ENCODE measurements at places on chromosomes 12 and 14. TPM values are rescaled to one million over a fixed set of nuclear protein-coding genes. Genes with fewer than 3 reads are reported as not detected.

GRCh38 chr12:50351120-50352043 is 45.0 kb downstream of the FAM186A start:
- no peaks in the 10 kb centered on the region for H3K27me3 ChIP-seq
- H3K27ac ChIP-seq, result no peak overlapping the region
- no peaks in the 10 kb centered on the region for H3K36me3 ChIP-seq
- DNase-seq, result no peak
- no peaks in the 10 kb centered on the region for H3K4me1 ChIP-seq

- no peaks in the 10 kb centered on the region for H3K4me1 ChIP-seq
- DNase-seq, result no peak
- H3K36me3 ChIP-seq, result no peaks in the 10 kb centered on the region
- H3K4me3 ChIP-seq, result no peak overlapping the region
- no peaks in the 10 kb centered on the region for H3K27me3 ChIP-seq
Measured at GRCh38 chr12:122348505-122348904, 74.0 kb downstream of the CLIP1 start.

DNA sequence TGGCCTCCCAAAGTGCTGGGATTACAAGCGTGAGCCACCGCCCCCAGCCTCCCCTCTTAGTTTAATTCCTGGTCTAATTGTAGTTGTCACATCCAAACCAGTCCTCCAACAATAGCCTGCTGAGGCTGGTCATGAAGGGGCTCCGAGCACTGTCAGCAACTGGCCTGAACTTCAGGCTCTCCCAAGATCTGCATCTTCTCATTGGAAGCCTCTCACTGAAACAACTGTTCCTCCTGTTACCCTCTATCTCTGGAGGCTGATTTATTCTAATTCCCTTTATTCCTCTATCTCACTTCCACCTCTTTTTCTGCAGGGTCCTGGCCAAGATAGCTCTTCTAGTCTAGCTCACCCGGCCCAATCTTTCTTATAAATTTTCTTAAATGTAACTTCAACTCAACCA is 89.4 kb downstream of the DUSP16 start:
- H3K27me3 ChIP-seq, result no peaks in the 10 kb centered on the region
- H3K4me3 ChIP-seq, result no peak overlapping the region
- no peak for DNase-seq
- H3K36me3 ChIP-seq, result no peaks in the 10 kb centered on the region
- no peak overlapping the region for H3K27ac ChIP-seq

DNA sequence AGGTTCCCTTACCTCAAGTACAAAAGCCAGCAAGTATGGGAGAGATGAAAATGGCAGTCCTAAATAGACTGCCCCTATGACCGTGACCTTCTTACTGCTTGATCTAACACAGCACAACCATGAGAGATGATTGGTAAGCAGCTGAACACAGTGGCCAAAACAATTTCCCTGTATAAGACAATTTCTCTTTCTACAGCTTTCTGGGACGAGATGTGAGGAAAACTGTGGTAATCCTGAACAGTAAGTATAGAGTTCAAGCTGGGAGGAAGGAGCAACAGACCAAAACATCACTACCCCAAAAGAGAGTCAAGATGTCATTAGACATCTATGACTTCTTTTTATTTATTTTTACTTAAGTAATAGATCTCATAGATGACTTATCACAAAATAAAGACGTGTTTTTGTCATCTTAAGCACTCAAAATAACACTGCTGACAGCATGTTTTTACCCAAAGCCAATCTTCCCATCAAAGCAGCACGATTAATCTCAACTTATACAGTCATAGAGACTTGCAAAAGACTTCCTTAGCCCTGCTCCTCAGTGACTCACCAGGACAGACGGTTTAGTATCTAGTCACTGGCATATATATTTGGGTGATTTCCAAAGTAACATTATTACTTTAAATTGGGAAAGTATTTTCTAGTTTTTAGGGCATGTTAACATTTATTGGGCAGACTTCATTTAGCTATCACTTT is 3.7 kb downstream of the TMEM52B start:
- no peaks in the 10 kb centered on the region for H3K27me3 ChIP-seq
- H3K4me3 ChIP-seq, result no peak overlapping the region
- H3K36me3 ChIP-seq, result no peaks in the 10 kb centered on the region
- DNase-seq, result no peak

- H3K36me3 ChIP-seq, result peaks cover 76% of the 10 kb centered on the region
- no peak overlapping the region for H3K4me3 ChIP-seq
- no peak for DNase-seq
Measured at GRCh38 chr14:52000019-52000582, 10.8 kb downstream of the RTRAF start.

DNA sequence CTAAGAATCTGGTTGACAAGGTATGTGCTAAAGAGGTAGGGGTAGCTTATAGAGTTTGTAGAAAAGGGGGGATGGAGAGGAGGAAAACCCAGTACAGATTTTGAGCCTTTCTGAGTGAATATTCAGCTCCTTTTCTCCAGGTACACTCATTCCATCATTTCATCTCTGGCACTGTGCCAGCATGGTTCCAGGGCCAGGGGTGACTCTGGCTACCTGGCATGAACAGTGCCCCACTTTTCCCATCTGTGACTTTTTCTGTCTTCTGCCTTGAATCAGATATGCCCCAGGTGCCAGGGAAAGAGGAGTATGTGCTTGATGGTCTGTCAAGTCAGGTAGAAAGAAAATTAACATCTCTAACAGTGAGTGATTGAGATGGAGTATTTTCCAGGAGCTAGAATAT is 175.7 kb downstream of the CACNA1C start:
- no peak overlapping the region for H3K27ac ChIP-seq
- no peaks in the 10 kb centered on the region for H3K36me3 ChIP-seq
- no peak for DNase-seq
- no peaks in the 10 kb centered on the region for H3K4me1 ChIP-seq
- H3K27me3 ChIP-seq, result no peaks in the 10 kb centered on the region
- no peak overlapping the region for H3K4me3 ChIP-seq

- DNase-seq, result peak; percentile 78
- H3K27me3 ChIP-seq, result peaks cover 92% of the 10 kb centered on the region
- no peak overlapping the region for H3K27ac ChIP-seq
Measured at GRCh38 chr14:69483765-69484443, 624 bp upstream of the PLEKHD1 start.

DNA sequence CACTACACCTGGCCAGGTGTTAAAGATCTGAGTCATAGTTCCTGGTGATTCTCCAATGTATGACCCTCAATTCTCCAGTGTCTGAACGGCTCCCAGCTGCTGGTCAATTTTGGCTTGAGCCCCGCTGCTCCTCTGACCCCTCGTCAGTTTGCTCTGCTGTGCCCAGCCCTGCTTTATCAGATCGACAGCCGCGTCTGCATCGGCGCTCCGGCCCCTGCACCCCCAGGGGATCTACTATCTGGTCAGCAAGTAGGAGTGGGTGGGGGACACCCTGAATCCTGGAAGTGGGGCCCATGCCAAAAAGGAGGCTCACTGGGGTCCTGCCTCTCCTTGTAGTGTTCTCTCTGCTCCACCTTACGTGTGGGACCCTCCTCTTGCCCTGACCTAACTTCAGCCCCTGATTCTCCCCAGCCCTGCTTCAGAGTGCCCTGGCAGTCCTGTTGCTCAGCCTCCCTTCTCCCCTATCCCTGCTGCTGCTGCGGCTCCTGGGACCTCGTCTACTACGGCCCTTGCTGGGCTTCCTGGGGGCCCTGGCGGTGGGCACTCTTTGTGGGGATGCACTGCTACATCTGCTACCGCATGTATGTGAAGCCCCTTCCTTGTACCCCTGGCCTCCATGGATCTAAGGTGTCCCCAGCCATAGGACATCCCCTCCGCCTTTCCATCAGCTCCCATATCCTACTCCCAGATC is 5.0 kb downstream of the SLC39A5 start:
- no peaks in the 10 kb centered on the region for H3K4me1 ChIP-seq
- no peak overlapping the region for H3K27ac ChIP-seq
- no peak for DNase-seq

GRCh38 chr12:92434607-92435025 is 268.2 kb upstream of the PLEKHG7 start:
- peaks cover 9% of the 10 kb centered on the region for H3K4me1 ChIP-seq
- no peaks in the 10 kb centered on the region for H3K36me3 ChIP-seq
- no peak overlapping the region for H3K4me3 ChIP-seq
- H3K27ac ChIP-seq, result no peak overlapping the region
- H3K27me3 ChIP-seq, result no peaks in the 10 kb centered on the region
- no peak for DNase-seq

GRCh38 chr14:61280526-61281185 is 482 bp downstream of the TMEM30B start:
- no peaks in the 10 kb centered on the region for H3K36me3 ChIP-seq
- H3K27me3 ChIP-seq, result peaks cover 68% of the 10 kb centered on the region
- no peaks in the 10 kb centered on the region for H3K4me1 ChIP-seq
- DNase-seq, result peak; percentile 61

DNA sequence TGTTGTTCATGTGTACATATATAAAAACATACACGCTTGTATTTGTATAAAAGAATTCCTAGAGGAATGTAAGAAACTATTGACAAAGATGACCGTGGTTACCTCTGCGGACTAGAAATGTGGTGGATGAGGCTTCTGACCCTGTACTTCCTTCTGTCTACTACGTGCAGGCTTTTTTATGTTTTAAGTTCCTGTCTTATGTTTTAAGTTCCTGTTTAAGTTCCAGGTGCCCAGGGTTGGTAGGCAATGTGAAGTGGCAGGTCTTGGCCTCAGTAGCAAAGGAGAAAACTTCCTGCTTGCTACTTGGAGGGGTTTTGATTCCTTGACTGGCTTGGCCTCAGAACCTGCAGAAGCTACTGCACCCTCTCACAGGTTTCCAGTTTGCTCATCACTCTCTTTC is 11.6 kb downstream of the POMT2 start:
- DNase-seq, result no peak
- H3K36me3 ChIP-seq, result no peaks in the 10 kb centered on the region
- H3K27me3 ChIP-seq, result no peaks in the 10 kb centered on the region
- no peak overlapping the region for H3K4me3 ChIP-seq

DNA sequence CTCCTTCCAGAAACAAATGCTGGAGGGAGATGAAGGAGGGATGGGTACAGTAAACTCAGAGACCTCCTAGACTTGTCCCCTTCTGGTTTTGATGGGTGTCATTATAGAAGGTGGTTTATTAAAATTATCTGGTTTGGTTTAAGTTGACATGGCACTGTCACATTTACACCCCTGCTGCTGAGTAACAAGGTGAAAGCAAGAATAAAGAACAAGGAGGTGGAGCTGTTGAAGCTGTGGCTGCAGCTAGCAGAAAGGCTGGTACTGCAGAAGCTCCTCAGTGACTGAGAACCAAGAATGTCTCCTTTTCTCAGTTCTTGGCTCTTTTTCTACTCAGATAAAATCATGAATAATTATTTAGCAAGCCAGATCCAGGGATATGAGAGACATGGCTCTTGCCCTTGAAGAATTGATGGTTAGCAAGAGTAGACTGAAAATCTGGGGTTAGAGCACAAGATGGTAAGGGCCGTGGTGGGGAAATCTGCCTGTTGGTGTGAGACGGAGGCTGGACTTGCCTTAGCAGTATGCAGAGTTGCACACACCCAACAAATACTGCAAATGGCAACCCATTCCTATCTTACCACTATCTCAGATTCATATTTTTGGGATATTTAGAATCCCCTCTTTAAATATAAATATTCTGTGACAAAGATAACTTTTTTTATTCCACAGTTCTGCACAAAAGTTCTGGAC is at the start of gene GZMH:
Gene GZMH, minus strand, starts transcription at position 31 of the 690 bp plus-strand sequence. CDS start 72 bp downstream, outside the sequence.
- H3K4me1 ChIP-seq, result no peaks in the 10 kb centered on the region
- no peak for DNase-seq
- no peak within 1 kb of the TSS for H3K27ac ChIP-seq
- no peaks in the 10 kb centered on the region for H3K36me3 ChIP-seq
- H3K4me3 ChIP-seq, result no peak within 1 kb of the TSS

- peaks cover 34% of the 10 kb centered on the region for H3K4me1 ChIP-seq
- peak overlapping the region; percentile 73 for H3K4me3 ChIP-seq
- H3K27ac ChIP-seq, result peak overlapping the region; percentile 96
Measured at GRCh38 chr12:11171969-11172675, 1.1 kb downstream of the SMIM10L1 start.

DNA sequence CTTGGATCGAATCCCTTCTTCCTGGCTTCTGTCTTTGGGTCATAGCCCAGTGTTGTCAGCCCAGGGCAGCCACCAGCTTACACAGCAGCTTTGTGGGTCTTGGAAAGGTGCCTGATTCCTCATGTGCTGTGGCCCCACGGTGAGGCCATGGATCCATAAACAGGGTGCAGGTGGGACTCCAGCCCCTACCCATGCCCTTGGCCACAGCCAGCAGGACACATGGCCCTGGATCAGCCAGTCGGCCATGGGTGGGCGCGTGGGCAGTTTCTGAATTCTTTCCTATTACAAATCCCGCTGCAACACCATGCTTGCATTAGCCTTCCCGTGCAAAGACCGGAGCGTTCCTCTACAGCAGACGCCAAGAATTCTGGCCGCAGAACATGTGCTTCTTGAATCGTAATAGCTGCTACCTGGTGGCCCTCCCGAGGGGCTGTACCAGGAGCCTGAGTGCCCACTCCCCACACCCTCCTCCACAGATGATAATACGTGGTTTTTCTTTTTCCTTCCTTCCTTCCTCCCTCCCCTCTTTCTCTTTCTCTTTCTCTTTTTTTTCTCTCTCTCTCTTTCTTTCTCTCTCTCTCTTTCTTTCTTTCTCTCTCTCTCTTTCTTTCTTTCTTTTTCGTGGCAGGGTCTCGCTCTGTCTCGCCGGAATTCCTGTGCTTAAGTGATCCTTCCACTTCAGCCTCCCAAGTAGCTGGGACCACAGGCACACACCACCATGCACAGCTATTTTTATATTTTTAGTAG is 2.9 kb upstream of the MMP17 start:
- peaks cover 9% of the 10 kb centered on the region for H3K4me1 ChIP-seq
- no peak overlapping the region for H3K27ac ChIP-seq
- H3K4me3 ChIP-seq, result no peak overlapping the region

- H3K4me1 ChIP-seq, result no peaks in the 10 kb centered on the region
- H3K4me3 ChIP-seq, result no peak overlapping the region
- no peaks in the 10 kb centered on the region for H3K27me3 ChIP-seq
- no peak for DNase-seq
- H3K36me3 ChIP-seq, result no peaks in the 10 kb centered on the region
- H3K27ac ChIP-seq, result no peak overlapping the region
Measured at GRCh38 chr12:58640314-58640713, 280.0 kb downstream of the LRIG3 start.

DNA sequence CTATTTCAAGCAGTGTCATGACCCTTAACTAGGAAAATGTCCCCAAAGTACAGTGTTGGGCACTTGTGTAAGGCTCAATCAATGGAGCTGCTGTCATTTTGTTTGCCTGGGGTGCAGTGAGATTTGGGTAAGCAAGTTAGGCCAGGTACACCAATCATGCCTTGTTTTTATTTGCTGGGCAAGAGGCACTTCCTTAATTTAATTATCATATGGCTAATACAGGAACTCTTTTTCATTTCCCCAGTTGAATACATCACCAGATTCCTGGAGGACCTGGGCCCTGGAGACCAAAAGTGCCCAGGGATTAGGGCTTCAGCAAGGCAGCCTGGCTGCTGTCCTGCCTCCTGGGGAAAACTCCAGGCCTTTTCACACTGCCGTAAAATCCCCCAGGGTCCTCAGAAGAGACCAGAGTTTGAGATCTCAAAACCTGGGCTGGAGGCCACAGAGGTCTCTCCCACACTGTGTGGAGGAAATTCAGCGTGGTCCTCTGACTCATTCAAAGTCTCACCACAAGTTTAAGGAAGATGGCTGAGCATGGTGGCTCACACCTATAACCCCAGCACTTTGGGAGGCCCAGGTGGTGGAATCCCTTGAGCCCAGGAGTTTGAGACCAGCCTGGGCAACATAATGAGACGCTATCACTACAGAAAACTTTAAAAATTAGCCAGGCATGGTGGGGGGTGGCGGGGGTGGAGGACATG is 28.4 kb upstream of the FOXN3 start:
- H3K4me1 ChIP-seq, result peaks cover 7% of the 10 kb centered on the region
- DNase-seq, result no peak
- H3K27me3 ChIP-seq, result no peaks in the 10 kb centered on the region
- no peak overlapping the region for H3K27ac ChIP-seq
- H3K36me3 ChIP-seq, result no peaks in the 10 kb centered on the region

The OAS3 gene
- not detected for total RNA-seq

The HVCN1 gene
- total RNA-seq, result 12.0 TPM

The SETD3 gene
- 68.0 TPM for total RNA-seq

The PMCH gene
- not detected for total RNA-seq

The CLEC6A gene
- not detected for total RNA-seq

The RDH12 gene
- 1.3 TPM for total RNA-seq

Measured in neural progenitor cell (in vitro differentiated cells).